Gastrocnemius medialis (tissue), 4 donors: ENCODE measurements at places on chromosomes 3 and 15. TPM values are rescaled to one million over a fixed set of nuclear protein-coding genes. Genes with fewer than 3 reads are reported as not detected.

DNA sequence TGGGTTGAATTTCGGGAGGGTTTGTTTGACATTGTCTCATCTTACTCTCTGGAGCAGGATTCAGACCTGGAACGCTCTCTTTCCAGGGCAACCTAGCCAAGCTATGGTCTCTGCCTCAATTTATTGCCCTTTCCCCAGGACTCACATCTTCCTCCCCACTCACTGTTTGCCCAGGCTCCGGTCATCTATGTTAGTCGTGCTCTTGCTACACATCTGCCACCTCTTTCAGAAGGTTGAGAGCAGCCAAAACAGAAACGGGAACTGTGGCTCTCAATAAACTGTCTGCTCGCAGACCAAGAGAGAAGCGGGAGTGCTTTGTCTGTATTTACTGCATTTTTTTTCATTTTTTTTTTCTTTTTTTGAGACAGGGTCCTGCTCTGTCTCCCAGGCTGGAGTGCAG is 81.6 kb downstream of the ST6GAL1 start:
- no peak overlapping the region for H3K4me3 ChIP-seq
- peaks cover 34% of the 10 kb centered on the region for H3K4me1 ChIP-seq
- DNase-seq, result no peak
- H3K36me3 ChIP-seq, result no peaks in the 10 kb centered on the region
- H3K27ac ChIP-seq, result no peak overlapping the region
- H3K27me3 ChIP-seq, result no peaks in the 10 kb centered on the region

- no peak for DNase-seq
- peaks cover 43% of the 10 kb centered on the region for H3K4me1 ChIP-seq
- no peak overlapping the region for H3K4me3 ChIP-seq
- no peaks in the 10 kb centered on the region for H3K27me3 ChIP-seq
Measured at GRCh38 chr3:61772456-61772855, 211.1 kb downstream of the PTPRG start.

FBLN2 gene
- total RNA-seq, result 31.5 TPM

DNA sequence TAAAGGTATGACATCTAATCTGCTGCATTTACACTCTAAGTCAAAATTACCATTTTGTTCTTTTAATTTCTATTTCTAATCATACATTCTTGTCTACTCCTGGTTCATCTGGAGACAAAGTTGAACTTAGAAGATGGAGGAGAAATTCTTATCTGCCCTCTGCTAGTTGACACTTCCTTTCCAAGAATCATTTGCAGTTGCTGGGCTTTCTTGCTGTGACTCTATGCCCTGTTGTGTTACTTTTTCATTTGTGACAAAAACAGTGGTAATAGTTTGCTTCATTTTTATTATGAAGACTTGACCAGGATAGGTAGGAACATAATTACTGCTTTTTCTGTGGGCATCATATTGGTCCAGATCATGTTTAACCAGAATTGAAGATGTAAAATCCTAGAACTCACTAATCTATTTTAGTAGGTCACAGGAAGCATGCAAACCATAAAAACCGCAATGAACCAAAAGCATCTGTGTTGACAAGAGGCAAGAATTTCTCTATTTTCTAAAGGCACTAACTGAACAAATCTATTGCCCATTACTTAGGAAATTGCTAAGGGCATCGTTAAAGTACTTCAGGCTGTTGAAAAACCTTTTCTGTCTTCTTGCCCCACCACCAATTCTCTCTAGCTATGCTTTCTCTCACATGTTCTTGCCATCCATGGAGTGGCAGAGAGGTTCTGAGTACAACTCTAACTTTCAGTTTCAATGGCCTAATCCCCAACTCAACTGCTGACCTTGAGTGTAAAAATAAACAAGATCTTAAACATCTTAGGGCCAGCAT is 4.2 kb upstream of the CCR2 start:
- no peak for DNase-seq
- H3K4me1 ChIP-seq, result no peaks in the 10 kb centered on the region
- no peaks in the 10 kb centered on the region for H3K27me3 ChIP-seq
- H3K27ac ChIP-seq, result no peak overlapping the region

EXD1 gene
- total RNA-seq, result not detected

DNA sequence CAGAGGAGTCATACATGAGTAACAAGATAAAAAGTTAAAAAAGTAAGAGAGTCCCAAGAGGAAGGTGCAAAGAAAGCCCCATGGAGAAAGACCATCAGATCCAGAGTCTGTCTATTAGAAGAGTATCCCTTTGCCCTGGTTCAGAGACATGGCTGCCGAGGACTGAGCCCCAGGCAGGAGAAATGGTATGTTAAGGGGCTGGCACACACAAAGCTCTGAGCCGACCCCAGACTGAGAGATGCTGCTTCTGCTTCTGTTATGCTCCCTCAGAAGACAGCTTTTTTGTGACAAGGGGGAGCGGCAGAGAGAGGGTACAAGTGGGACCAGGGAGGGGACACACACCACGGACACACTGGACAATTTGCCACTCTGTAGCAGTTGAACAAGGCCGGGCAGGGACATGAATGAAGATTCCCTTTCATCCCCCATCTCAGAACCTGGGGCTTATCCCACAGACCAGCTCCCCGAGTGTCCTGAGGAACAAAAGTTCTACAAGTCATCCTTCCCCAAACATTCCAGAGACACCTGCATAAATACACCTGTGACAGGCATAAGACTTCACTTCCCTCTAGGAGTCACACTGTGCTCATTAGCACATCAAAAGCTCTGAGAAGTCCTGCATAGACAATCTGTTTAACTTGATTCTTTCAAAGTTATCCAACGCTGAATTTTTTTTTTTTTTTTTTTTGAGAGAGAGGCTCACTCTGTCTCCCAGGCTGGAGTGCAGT is 161.6 kb upstream of the WNT5A start:
- H3K27ac ChIP-seq, result no peak overlapping the region
- no peaks in the 10 kb centered on the region for H3K36me3 ChIP-seq
- no peak overlapping the region for H3K4me3 ChIP-seq

ROPN1 gene
- not detected for total RNA-seq

- no peak for DNase-seq
- H3K4me3 ChIP-seq, result no peak within 1 kb of the TSS
- no peaks in the 10 kb centered on the region for H3K4me1 ChIP-seq
- no peaks in the 10 kb centered on the region for H3K27me3 ChIP-seq
- H3K36me3 ChIP-seq, result no peaks in the 10 kb centered on the region
- H3K27ac ChIP-seq, result no peak within 1 kb of the TSS
Measured at GRCh38 chr15:79970624-79971434, at the start of gene BCL2A1. BCL2A1 (minus strand) TSS chr15:79971196; CDS start chr15:79971119, 77 bp downstream.

DNA sequence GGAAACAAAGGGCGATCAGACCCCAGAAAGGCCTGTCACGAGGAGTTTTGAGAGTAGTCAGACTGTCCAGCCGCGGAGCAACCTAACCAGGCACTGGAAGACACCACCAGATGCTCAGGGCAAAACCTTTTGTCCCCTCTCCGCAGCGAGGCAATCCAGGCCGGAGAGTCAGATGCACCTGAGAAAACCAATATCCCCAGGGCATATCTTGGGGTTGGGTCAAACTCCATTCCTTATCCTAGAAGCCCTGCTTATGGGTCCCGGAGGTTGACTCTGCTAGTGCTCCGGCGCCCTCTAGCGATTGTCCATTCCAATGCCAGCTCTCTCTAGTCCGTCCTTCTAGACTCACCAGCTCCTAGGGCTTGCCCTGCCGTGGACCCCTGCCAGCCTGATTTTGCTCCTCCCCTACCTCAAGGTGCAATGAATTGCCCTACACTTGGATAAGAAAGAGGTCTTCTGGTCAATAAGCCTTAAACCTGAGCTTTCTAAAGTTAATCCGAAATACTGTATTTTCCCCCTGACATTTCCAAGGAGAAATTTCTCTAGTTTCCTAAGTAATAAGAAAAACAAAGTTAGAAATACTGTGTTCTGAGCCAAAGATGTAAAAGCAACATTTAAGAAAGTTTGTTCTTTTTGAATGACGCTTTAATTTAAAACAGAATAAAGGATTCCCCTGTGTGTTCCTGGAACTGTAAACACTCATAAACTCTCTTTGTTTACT is 5.5 kb downstream of the CPNE4 start:
- DNase-seq, result peak; percentile 42
- no peaks in the 10 kb centered on the region for H3K4me1 ChIP-seq
- H3K4me3 ChIP-seq, result no peak overlapping the region
- H3K27ac ChIP-seq, result no peak overlapping the region

DNA sequence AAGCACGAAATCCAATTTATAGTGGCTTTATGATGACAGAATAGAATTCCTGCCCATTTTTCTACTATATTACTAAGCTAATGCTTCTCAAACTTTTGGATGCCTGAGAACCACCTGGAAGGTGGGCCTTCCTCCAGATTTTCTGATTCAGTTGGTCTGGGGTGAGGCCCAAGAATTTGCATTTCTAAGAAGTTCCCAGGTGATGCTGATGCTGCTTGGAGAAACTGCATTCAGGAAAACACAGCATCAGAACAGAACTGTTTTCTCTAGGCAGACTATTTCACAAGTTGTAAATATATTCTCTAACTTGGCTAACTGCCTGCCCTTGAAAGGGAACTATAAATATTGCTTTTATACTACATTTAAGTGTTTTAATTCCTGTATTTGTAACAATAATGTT is 644.9 kb upstream of the DPPA4 start:
- no peaks in the 10 kb centered on the region for H3K27me3 ChIP-seq
- no peak overlapping the region for H3K4me3 ChIP-seq
- no peak for DNase-seq
- H3K4me1 ChIP-seq, result no peaks in the 10 kb centered on the region
- H3K27ac ChIP-seq, result no peak overlapping the region

PLA2G4E gene
- not detected for total RNA-seq

CRYGS gene
- total RNA-seq, result not detected
